ENCODE measurements at places on chromosomes 6 and 20.

DNA sequence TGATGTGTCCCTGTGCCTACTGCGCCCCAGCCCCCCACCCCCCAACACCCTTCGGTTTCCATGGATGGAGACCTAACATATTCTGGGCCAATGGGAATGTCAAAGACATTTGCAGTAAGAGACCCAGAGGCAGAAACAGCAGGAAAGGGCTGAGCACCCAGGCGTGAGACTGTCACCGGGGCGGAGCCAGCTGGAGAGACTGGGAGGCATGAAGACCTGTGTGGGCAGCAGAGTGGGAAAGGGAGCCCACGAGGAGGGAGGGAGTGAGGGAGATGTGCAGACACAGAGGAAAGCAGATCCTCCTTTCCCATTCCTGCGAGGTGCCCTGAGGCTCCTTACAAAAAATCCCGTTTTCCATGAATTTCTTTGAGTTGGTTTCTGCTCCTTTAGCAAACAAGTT, 150.2 kb downstream of the FOXC1 start:
- no peak for DNase-seq

- no peak for DNase-seq
Observed at GRCh38 chr6:9334979-9335378, 899.6 kb upstream of the SLC35B3 start.

DNA sequence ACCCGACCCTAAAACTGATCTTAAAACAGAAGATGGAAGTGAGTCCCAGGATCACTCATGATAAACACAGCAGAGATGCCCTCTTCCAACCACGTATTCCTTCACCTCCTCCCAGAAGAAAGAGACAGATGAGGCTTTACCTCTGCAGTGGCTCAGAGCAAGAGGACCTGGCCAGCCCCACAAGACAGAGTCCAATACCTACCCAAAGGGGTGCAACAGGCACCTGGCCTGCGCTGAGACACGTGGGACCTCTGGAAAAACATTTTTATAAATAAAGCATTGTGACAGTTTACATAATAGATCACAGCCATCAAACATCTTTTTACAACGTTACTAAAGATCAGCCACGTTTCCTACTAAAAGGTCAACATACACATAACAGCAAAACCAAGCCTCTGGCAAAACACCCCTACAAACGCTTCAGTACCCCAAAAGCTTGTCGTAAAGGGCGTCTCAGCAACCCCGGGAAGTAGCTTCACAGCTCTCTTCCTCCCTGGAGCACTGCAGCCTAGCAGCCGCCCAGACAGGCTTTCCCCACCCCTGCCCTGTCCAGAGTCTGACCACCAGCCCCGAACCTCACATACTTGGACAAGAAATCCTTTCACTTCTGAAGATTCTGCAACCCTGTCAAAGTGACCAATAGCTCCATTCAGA, 2.9 kb downstream of the TAF4 start:
- DNase-seq, result no peak

DNA sequence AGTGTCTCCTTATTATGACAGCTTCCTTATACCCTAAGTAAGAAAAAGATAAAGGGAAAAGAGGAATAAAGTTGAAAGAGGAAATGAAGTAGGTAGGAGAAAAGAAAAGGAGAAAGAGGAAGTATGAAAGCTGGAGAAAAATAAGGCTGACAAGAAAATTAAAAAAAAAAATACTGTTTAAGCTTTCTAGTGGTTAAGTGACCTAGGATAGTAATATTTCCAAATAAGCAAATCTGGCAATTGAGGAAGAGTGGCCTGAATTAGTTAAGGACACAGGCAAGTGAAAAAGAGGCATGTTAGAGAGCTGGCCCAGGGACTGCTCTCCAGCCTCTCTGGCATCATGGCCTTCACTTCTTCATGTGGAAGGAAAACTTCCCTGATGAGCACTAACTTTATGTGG, 76.5 kb upstream of the ADGRF1 start:
- no peak for DNase-seq

- DNase-seq, result no peak
Observed at GRCh38 chr6:98838975-98839374, 4.6 kb downstream of the POU3F2 start.

DNA sequence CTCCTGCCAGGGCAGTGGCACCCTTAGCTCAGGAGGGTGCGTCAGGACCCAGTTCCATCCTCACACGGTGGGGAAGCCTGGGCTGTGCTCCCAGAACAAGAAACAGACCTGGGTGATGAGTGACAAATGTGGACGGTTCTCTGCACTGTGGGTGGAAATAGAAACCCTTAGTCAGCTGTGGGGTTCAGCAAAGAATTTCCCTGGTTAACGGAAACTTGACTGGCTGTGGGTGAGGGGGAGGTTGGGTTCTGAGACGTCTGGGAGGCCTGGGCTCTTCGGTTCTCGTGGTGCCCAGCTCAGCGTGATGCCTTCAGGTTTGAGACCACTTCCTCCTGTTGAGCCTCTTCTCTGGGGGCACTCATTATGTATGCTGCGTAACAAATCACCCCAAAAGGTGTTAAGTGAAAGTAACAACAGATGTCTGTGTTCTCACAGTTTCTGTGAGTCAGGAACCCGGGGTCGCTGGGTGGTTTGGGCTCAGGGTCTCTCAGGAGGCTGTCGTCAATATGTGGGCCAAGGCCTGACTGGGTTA, 53.1 kb upstream of the FAM83D start:
- peak; percentile 63 for DNase-seq

- DNase-seq, result no peak
Observed at GRCh38 chr6:30615958-30616810, 859 bp downstream of the PPP1R10 start.

- DNase-seq, result no peak
Observed at GRCh38 chr6:128071212-128071611, 170.4 kb upstream of the THEMIS start.

DNA sequence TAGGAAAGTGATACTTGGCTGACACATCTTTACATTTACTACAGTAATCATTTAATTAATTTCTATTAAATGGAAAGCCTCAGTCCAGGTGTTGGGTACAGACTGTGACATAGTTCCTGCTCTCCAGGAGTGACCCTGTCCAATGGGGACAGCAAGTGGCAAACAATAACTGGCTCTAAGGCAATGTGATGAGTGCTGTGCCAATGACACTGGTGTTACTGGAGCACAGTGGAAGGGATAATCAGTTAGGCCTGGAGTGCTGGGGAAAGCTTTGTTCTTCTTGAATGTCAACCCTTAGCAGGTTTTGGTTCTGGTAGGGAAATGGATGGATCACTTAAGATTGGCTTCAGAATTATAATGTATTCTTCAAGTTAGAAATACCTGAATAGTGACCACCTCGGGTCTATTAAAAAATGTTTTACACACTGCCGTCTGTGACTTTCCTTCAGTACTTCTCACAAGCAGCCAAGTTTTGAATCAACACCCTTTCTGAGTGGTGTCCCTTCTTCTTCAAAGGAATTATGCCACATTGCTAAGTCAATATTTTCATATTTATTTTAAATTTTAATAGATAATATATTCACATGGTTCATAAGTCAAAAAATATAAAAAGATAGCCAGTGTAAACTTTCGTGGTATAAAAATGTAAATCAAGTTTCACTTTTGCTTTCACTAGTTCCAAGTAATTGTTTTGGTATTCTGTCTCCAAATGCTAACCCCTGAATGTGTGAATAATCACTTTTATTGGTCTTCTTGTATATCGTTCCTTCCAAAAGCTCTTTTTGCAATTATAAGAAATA, 9.6 kb downstream of the CMTR1 start:
- DNase-seq, result no peak

DNA sequence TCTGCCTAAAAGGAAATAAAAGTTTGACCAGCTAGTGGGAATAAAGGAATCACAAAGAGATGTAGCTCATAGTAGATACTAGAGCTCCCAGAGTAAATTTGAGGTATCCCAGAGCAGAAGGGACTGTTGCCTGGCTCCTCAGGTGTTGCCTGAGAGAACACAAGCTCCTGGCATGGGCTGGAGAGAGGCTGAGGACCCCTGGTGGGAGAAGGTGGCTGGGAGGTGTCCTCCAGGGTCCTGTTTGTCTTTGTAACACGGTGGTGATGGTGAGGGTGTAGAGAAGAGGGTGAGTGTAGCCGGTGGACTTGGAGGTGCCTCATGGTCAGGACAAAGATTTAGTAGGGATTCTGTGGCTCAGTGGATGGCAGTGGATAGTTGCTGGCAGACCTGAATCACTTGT, 28.1 kb upstream of the NNAT start:
- DNase-seq, result no peak

GRCh38 chr6:168916576-168917211, 337.0 kb downstream of the THBS2 start:
- no peak for DNase-seq

- no peak for DNase-seq
Observed at GRCh38 chr20:36543184-36544133, 2.1 kb downstream of the MYL9 start.

- DNase-seq, result no peak
Observed at GRCh38 chr6:109662192-109662591, 28.8 kb downstream of the AK9 start.

DNA sequence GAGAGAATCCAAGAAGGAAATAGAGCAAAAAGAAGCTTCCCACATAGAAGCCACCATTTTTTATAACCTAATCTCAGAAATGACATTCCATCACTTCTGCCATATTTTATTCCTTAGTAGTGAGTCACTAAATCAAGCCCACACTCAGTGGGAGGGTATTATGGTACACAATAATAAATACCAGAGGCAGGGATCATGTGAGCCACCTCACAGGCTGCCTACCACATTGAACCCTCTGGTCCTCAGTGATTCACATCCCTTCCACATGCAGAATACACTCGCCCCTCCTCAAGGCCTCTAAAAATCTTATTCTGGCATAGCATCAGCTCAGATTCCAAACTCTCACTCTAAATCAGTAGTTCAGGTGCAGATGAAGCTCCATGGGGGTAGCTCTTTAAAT, 49.4 kb downstream of the TMC2 start:
- DNase-seq, result no peak

GRCh38 chr6:89596484-89596883, 42.1 kb downstream of the LYRM2 start:
- DNase-seq, result no peak

GRCh38 chr6:112606656-112607435, 259.7 kb downstream of the RFPL4B start:
- no peak for DNase-seq

DNA sequence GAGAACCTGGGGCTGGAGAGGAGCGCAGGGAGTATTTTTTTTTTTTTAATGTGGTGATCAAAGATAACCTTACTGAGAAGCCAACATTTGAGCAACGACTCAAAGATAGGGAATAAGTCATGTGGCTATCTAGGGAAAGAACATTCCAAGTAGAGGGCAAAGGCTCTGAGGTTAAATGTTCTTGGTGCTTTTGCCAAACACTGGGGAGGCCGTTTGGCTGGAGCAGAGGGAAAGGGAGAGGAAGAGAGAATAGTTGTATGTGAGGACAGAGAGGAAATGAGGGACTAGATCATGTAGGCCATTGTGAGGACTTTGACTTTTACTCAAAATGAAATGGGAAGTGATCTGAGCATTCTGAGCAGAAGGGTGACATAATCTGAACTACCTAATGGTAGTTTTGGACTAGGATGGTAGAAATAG, 27.8 kb downstream of the ACSS2 start:
- DNase-seq, result no peak

Measured in stimulated activated CD4-positive, alpha-beta T cell treated with anti-CD3 and anti-CD28 coated beads, Interleukin-15, amount 100 ng/mL, for 1 hour (primary cell).